ENCODE measurements at places on chromosomes 3 and 15. TPM values are rescaled to one million over a fixed set of nuclear protein-coding genes. Genes with fewer than 3 reads are reported as not detected.

Gene AGBL1
- not detected for total RNA-seq

Gene CELSR3
- 4.6 TPM for total RNA-seq

Gene RASGRP1
- total RNA-seq = 0.40 TPM

Gene NECTIN3
- total RNA-seq = 23.2 TPM

Gene LDHAL6B
- total RNA-seq = not detected

Gene QTRT2
- total RNA-seq = 19.6 TPM

Gene ULK3
- total RNA-seq = 36.0 TPM

Gene GOLGA8Q
- total RNA-seq = 0.11 TPM

Gene ZNF662
- not detected for total RNA-seq

Gene PFKFB4
- total RNA-seq = 10.3 TPM

Gene CLEC3B
- total RNA-seq = not detected

Gene DAZL
- total RNA-seq = not detected

Gene ZNF592
- 18.8 TPM for total RNA-seq

Gene UBAP1L
- 0.93 TPM for total RNA-seq

Gene EBLN2
- total RNA-seq = 0.38 TPM

Gene ANP32A
- 270 TPM for total RNA-seq

Gene ISLR2
- 0.31 TPM for total RNA-seq

Gene OR5K2
- not detected for total RNA-seq

Gene RBMS3
- 0.43 TPM for total RNA-seq

Gene ASB14
- not detected for total RNA-seq
